ENCODE measurements at places on chromosomes 5 and 9.

GRCh38 chr5:153299891-153300290 is 190.6 kb upstream of the GRIA1 start:
- no peak for DNase-seq

DNA sequence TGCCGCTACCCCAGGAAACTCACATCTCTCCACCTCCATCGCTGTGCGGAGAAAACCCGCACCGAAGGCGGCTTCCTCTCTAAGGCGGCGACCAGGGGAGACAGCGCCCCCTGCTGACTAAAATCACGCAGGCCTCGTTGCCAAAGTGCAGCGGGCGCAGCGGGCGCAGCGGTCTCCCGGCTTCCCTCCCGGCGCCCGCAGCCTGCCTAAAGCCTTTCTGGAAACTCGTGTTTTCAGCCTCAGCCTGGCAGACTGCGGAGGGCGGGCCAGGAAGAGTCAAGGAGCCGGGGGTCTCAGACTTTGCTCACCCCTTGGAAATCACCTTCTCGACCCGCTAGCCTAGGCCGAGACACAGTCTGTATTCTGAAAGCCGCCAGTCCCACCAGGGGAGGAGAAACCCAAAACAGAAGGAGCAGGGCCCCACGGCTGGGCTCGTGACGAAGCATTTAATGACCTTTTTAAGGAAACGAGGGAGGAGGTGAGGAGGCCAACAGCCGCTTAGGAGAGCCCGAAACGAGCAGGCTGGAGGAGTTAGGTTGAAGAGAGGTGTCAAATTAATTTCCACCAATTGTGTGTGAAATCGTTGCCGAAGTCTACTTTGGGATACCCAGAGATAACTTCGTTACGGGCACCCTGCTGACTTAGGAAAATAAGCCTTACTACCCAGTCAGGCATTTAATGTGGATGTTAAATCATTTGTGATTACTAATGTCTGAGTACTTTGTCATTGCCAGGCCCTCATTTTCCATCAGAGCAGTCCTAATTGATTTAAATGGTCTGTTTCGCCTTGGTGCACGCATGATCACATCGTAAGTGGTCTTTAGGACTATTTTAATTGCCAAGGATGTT is 7.3 kb upstream of the FOXB2 start:
- peak; percentile 6 for DNase-seq

DNA sequence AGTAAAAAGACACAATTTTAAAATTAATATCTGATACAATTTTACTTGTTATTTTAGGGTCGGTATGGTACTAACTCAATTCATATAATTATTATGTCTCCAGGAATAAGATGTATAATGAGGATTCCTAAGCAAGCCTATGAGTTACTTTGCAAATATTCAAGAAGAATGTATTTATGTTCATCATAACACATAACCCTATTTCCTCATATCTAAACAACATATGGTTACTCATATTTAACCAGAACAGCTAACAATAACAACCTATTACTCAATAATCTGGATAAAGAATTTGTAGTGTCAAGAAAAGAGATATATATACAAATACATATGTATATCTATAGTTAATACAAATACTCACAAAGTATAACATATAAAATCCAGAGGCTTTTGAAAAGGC is 285.9 kb downstream of the ARL15 start:
- DNase-seq: no peak

GRCh38 chr5:129241755-129242154 is 147.2 kb downstream of the ISOC1 start:
- DNase-seq: no peak

DNA sequence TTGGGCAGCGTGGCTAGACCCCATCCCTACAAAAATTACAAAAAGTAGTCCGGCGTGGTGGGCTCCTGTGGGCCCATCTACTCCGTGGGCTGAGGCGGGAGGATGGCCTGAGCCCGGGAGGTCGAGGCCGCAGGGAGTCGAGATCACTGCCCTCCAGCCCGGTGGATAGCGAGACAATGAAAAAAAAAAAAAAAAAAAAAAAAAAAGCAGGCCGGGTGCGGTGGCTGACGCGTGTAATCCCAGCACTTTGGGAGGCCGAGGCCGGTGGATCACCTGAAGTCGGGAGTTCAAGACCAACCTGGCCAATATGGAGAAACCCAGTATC is 110.5 kb upstream of the LPCAT1 start:
- DNase-seq: no peak

- no peak for DNase-seq
These were observed 56.9 kb upstream of the STXBP1 start for GRCh38 chr9:127554966-127555839.

GRCh38 chr5:116622375-116623050 is 47.9 kb upstream of the SEMA6A start:
- no peak for DNase-seq

GRCh38 chr9:38038307-38039089 is 30.5 kb downstream of the SHB start:
- no peak for DNase-seq

DNA sequence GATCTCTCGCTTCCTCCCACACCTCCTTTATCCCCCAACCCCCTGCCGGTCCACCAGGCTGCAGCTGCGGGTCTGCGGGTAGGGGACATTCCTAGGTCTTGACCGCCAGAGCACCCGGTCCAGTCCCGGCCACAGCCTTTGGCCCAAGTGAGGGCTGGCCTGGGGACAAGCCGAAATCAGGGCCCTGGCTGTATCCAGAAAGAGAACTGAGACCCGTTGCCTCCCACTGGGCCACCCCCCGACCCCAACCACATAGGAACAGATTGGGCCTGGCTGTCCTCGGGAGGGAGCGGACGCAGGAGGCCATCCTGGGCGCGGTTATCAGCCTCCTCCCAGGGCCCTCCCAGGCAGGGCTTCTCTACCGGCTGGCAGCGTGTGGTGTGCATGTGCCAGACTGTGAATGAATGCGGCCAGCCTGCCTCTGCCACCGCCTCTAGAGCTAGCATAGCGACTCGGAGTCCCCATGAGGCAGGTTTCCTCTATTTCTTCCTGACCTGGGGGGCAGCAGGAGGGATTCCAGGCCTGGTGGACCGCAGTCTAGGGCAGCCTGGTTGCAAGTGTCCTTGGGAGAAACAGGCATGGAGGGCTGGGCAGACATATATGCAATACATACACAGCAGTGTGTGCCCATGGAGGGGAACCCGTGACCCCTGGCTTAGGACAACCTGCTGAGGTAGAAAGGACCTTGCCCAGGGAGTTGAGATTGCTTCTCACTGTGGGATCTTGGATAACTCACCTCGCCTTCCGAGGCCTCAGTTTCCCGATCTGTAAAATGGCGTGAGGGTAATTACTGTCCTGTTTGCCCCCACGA is 1.2 kb downstream of the N4BP3 start:
- peak; percentile 31 for DNase-seq

DNA sequence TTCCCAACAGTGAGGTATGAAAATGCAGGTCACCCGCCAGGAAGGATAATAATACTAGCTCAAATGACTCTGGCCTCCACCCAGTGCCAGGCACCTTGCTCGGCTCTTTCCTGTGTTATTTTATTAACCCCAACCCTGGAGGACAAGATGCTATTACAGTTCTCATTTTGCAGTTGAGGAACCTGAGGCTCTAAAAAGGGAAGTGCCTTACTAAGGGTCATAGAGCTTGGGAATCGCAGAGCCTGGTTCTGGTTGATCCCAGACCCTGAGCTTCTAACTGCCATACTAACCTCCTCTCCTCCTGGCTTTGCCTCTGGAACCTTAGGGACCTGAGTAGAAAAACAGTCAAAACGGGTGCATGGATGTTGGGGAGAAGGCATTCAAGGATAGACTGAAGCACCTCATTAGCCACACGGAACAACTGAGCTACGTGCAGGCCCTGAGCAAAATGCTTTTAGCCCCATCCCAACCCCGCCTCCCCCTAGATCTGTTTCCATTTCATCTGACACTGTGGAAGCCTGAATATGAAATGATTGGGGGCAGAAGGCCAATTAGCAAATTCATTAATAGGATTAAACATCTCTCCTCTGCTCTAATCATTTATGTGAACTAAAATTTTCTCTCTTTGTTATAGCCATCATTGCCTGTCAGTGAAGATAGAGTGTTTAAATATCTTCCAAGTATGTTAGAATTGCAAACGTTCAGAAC is 7.9 kb downstream of the KCNIP1 start:
- no peak for DNase-seq

DNA sequence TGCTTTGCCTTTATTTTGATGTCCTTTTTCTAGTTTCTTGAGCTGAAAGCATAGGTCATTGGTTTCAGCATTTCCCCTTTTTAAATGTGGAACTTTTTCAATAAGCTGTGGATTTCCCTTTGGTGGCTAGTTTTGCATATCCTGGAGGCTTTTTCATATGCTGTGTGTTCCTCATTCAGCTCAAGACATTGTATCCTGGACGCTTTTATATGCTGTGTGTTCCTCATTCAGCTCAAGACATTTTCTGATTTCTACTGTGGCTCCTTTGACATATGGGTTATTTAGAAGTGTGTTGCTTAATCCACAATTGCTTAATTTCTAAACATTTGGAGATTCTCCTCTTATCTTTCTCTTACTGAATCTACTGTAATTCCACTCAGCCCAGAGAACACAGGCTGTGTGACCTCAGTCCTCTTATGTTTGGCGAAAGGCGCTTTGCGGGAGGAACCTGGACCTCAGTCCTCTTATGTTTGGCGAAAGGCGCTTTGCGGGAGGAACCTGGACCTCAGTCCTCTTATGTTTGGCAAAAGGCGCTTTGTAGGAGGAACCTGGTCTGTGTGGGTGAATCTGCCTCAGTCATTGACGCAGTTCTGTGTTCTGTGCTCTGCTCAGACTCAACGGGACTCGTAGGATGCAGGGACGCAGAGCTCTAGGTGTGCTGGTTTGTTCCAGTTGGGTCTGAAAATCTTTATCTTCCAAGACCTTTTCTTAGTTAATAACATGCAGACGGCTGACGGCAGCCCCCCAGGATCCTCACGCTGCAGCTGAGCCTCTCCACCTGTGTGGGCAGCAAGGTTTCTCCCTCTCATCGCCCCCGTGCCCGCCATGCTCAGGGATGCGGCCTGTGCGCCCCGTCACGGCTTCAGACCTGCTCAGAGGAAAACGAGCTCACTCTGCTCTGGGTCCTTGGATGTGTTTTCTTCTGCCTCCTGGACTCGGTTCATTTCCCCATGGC is 6.0 kb upstream of the SLC9A3 start:
- no peak for DNase-seq

- no peak for DNase-seq
These were observed 46.4 kb upstream of the EDIL3 start for GRCh38 chr5:84430863-84431663.

- no peak for DNase-seq
These were observed 36.9 kb downstream of the FEM1C start for GRCh38 chr5:115507681-115508080.

DNA sequence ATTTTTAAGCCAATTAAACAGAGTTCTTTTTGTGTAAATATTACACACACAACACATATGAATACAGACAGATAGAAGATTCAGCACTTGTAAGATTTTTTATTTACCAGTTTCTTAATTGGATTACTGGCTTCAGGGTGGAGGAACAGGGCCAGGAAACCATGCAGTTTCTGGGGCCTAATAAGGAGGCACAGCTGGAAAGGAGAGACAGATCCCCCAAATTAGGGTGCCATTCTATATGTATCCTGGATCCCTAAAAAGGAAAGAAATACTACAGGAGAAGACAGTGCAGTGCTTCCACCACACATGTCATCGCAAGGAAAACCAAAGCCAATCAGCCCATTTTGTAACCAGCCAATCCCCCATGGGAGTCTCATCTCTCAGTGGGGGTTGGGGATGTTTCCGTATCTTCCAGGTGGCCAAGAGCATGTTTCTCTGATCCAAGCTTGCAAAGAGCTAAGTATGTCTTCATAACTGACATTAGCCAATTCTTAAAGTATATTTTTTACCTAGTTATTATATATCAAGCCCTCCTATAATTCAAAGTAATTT is 15.8 kb upstream of the ABO start:
- no peak for DNase-seq

- DNase-seq: no peak
These were observed 14.1 kb upstream of the OR2S2 start for GRCh38 chr9:35972093-35972492.

DNA sequence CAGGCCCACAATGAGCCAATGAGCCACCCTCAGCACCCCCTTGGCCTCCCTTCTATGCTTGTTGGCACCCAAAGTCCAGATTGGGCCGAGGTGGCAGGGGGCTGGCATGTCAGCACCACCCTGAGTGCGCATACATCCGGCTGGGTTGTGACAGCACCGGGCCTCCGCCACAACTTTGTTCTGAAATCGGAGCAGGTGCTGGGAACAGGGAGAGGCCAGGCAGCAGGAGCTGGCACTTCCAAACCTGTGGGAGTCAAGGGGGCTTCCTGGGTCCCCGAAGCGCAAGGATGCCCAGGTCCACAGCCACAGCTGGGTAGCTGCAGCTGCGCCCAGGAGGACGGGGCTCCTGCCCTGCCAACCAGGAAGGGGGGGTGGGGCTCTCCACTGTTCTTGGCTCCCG is 1911.9 kb upstream of the WWC1 start:
- no peak for DNase-seq

GRCh38 chr5:67380431-67380830 is 183.8 kb upstream of the CD180 start:
- DNase-seq: no peak

- DNase-seq: no peak
These were observed 97.7 kb downstream of the CFAP95 start for GRCh38 chr9:69918322-69918721.

- DNase-seq: no peak
These were observed 7.2 kb downstream of the FAM219A start for GRCh38 chr9:34451135-34451534.

- no peak for DNase-seq
These were observed 44.2 kb downstream of the MRPL36 start for GRCh38 chr5:1755321-1755949.

GRCh38 chr5:167381457-167381856 is 910.0 kb upstream of the WWC1 start:
- DNase-seq: no peak

GRCh38 chr5:32990593-32991420 is 279.7 kb downstream of the NPR3 start:
- no peak for DNase-seq

DNA sequence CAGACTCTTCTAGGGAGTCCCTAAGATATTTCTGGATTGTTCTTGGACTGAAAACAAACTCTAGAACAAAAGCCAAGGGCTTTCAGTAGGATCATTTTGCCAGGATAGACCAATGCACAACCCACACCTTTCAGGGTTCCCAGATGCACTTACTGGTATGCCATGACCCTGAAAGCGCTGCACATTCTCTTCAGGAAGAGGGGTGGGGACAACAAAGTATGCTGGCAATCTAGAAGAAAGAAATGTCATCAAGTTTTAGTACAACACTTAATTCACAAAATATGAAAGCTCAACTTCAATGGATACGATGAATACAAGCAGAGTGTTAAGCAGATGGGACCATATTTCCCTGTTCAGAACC is 57.2 kb downstream of the MTMR12 start:
- no peak for DNase-seq

GRCh38 chr9:127588740-127589506 is 23.2 kb upstream of the STXBP1 start:
- no peak for DNase-seq
